ENCODE measurements at places on chromosomes 1 and 21.

GRCh38 chr1:159091180-159091560 is 14.6 kb upstream of the AIM2 start:
- no peak for DNase-seq

DNA sequence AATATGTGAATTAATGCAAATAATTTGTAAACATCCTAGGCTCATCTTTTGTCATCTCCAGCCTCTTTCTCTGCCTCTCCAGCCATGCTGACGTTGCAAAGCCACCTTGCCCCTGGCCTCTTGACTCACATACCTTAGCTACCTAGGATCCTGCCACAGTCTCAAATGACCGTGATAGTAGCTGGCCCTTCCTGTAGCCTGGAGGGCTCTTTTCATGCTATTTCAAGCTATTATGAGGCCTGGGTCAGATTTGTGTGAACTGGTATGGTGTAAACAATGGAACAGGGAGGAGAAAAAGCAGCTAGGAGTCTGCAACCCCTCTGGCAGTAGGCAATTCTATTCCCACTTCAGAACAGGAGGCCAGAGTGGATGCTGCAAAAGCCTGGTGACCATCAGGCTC is 337.7 kb downstream of the DISC1 start:
- no peak for DNase-seq

GRCh38 chr1:21680381-21680780 is 11.2 kb upstream of the RAP1GAP start:
- DNase-seq = no peak

DNA sequence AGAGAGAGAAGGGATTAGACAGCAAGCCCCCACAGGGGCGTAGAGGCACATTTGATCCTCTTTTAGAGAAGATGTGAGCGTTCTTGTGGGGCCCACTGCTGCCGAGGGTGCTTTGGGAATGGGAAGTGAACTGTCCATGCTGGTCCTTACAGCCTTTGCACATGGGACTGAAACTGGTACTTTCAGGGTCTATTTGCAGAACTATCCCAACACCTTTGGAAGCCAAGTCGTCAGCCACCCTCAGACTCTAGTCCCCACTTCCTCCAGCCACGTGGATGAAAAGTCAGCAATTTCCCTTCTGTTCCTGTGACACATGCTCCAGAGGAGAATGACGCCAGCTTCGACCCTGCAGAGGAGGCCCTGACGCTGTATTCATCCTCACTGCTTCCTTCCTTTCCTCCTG is 2.6 kb upstream of the RAB7B start:
- no peak for DNase-seq

DNA sequence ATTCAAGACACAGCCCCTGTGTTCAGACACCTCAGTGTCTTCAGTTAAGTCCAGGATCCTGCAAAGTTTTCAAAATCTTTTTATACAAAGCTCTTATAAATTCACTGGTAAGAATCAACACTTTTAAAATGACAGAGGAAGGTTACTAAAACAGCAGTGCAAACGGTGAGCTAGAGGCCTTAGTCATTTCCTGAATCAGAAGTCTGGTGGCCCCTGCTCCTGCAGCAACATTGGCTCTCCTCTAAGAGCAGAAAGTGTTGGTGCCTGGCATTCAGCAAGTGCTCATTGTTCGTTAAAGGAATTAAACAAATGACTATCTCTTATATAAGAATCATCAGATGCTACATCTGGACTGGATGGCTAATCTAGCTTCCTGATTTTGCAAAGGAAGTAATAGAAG is 282.9 kb downstream of the PTGER3 start:
- DNase-seq = no peak

DNA sequence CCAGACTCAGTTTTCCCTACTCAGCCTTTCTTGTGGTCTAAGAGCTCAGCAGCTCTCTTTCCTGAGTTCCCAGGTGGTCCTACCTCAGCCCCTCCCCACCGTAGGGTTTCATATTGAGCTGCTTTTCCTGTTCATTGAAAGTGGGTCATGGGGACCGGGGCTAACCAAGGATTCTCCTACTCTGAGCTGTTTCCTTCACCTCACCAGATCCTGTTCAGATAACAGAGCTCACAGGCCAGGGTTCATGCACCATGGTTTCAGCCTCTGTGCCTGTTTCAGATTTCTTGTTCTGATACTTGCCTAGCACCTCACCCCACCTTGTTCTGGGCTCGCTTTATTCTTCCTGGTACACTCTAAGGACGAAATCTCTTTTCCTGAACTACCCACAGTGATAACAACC is 8.5 kb downstream of the UBQLN4 start:
- DNase-seq = no peak

GRCh38 chr1:67314696-67315095 is 7.0 kb downstream of the IL12RB2 start:
- DNase-seq = no peak

DNA sequence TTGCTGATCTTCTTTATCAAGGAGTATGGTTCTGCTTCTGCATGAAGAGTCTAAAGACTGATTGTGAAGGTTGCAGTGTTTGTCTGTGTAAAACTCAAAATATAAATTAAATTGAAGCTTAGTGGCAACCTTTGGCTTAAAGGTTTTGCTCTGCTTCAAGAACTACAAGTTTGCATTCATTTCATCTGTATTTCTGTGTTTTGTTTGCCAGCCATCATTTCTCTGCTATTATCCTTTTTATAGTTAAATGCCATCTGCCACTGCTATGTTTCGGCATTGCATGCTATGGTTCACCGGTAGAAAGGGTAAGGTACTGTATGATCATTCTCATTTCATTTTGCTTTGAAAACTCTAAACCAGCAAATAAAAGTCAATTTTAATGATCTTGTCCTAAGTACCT is 52.9 kb downstream of the OSBPL9 start:
- DNase-seq = no peak

DNA sequence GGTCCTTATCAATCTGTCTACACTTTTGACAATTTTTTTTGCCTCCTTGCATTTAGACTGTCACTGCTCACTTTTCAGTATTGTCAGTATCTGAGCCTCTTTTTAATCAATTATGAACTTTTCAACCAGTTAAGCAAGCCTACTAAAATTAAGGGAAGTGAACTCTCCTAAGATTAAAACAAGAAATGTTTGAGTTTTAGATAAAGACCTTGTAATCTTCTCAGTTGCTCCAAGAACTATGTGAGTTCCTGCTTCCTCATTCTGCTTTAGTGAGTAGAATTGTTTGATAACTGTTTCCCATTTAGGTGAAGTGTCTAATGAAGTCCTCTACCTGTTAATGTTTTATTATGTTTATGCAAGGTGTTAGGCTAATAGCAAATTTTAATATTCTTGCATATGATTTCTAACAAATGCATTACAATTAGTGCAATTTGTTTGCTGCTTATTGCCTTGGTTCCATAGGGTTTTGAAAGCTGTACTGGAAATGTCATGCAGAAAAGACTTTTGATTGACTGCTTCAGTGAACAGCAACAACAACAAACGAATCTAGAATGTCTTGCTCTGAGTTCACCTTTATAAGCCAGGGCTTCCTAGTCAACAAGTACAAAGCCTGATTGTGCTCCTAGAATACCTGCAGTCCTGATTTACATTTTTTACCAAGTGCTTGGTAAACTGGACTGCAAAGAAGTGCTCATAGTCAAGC is 40.9 kb downstream of the PLA2G4A start:
- no peak for DNase-seq

- DNase-seq = no peak
Measured at GRCh38 chr1:24702511-24703293, 42.5 kb upstream of the CLIC4 start.

DNA sequence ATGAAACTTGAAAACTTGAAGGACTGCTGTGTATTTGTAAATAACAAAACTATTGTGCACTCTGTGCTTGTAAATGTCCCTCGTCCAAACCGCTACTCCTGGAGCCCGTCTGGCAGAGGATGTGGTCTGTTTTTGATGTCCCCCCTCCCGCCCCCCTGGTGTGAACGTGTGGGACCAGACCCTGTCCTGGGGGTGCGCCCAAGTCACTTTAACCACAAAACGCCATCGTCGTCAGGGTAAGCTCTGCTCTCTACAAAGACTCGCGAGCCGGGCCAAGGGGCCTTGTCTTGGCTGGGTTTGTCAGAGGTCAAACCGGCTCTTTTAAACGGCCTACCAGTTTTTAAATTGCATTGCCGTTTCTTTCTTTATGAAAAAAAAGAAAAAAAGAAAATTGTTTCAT is 87.4 kb upstream of the TMEM51 start:
- no peak for DNase-seq

DNA sequence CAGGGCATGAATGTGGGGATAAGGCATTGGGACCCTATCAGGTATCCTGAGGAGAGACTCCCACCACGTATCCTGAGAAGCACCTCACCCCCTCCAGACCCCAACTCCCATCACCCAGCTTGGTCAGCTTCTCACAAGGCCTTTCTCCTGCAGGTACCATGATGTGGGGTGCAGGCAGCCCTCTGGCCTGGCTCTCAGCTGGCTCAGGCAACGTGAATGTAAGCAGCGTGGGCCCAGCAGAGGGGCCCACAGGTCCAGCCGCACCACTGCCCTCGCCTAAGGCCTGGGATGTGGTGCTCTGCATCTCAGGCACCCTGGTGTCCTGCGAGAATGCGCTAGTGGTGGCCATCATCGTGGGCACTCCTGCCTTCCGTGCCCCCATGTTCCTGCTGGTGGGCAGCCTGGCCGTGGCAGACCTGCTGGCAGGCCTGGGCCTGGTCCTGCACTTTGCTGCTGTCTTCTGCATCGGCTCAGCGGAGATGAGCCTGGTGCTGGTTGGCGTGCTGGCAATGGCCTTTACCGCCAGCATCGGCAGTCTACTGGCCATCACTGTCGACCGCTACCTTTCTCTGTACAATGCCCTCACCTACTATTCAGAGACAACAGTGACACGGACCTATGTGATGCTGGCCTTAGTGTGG is 1.3 kb downstream of the GPR3 start:
- no peak for DNase-seq

DNA sequence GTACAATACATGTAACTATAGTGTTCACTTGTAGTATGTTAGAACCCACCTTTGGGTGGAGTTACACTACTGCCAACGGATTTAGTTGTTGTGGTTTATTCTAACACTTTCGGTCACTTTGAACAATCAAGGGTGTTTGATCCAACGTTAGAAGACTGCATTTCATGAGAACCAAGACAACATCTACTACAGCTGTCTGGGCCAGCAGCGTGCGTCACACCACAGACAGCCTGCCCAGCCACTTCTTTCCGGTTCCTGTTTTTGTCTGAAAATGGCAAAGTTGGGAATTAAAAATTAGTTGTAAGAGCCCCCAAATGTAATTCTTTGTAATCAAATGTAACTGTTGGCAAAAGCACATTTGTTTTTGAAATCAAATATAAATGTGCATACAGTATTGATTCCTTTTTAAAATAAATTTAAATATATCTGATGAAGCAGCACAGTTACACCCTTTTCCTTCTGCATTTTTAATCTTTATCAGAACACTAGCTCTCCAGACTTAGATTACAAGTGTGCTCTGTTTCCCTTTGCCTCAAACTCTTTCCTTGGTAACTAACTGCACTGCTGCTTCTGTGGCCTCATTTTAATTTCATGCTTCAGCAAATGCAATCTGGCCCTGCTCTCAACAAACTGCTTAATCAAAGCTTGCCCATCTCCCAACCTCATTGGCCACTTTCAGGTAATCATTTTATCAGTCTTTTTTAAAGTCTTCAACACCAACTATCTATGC is 86.6 kb upstream of the DPH5 start:
- DNase-seq = peak; percentile 68

- DNase-seq = no peak
Measured at GRCh38 chr1:24864370-24864777, 65.7 kb downstream of the RUNX3 start.

GRCh38 chr1:230197644-230198567 is 130.9 kb downstream of the GALNT2 start:
- DNase-seq = no peak

DNA sequence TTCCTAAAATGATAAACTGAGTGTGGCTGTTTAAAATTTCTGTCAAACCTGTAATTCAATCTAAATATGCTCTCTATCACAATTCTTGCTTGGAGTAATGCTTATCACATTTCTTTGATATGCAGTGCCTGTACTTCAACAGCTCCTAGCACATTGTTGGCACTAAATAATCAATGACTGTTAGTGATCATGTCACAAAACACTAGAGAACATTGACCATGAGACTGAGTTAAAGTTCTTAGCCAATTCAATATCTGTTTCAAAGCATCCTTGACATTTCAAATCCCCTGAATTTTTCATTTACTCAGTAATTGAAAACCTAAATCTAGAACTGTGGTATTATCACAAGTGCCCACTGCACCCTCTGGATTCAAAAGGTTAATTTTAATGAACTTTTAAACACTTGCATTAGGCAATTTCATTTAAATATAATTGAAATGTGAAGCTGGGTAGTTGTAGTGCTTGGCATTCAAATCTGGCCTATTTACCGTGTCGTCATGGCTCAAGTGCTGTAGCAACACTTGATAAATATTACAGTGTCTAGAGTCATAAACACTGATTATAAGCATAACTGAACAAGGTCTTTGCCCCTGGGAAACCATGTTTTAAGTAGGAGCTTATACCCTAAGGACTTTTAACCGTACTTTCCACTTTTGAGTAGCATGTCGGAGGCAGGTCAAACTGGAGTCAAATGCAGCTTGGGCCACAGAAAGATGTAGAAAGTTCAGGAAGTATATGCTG is 143.6 kb downstream of the LRRC7 start:
- no peak for DNase-seq

DNA sequence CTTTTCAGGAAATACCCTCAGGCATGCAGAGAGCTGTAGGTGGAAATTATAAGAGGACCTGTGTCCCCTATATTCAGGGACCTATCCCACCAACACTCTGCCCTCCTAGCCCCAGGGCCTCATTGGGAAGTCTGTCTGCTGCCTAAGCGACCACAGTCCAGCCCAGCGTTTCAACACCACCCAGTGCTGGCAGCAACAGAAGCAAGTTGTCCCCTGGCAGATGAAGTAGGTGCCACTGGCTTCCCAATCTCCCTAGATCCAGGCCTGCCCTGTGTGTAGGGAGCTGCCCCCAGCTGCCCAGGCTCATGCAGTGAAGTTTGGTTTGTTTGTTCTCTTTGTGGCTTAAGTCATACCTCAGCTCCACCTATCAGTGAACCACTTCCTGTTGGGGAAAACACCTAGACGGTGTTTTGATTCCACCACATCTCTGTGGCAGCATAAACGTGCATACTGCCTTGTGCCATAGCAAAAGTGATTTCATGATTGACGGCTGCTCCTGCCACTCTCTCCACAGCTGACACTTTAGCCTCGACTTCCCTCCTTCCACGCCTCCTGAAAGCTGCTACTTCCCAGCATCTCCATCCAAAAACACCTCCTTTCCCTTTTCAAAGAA is 8.1 kb upstream of the LEFTY1 start:
- DNase-seq = no peak
